Gastrocnemius medialis (tissue), 4 donors: ENCODE measurements at places on chromosomes 1 and 21.

- H3K4me3 ChIP-seq, result no peak overlapping the region
- no peaks in the 10 kb centered on the region for H3K27me3 ChIP-seq
- no peak for DNase-seq
- no peaks in the 10 kb centered on the region for H3K4me1 ChIP-seq
- no peaks in the 10 kb centered on the region for H3K36me3 ChIP-seq
- H3K27ac ChIP-seq, result no peak overlapping the region
Observed at GRCh38 chr1:36927826-36928225, 106.5 kb downstream of the GRIK3 start.

- no peak for DNase-seq
- no peaks in the 10 kb centered on the region for H3K27me3 ChIP-seq
- H3K36me3 ChIP-seq, result no peaks in the 10 kb centered on the region
- H3K27ac ChIP-seq, result peak overlapping the region; percentile 47
- no peak overlapping the region for H3K4me3 ChIP-seq
Observed at GRCh38 chr1:223772771-223773160, 60.4 kb downstream of the CAPN2 start.

DNA sequence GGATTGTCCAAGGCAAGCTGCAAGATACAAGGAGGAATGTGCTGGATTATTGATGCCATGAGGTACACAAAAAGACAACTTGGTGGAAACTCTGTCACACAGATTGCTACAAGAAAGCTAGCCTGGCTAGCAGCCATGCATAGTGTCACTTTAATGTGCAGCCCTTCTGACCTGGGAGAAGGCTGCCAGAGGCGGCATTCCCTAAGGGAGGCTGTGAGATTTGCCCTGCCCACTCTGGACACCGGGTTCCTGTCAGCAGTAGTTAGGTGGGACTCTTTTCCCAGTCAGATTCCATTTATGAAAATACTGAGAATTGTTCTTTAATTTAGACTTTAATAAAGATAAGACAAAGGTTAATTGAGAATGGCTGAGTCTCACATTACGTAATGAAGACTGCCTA lies 47.8 kb upstream of the SYT6 start:
- H3K27me3 ChIP-seq, result no peaks in the 10 kb centered on the region
- H3K4me1 ChIP-seq, result no peaks in the 10 kb centered on the region
- no peak overlapping the region for H3K4me3 ChIP-seq
- H3K27ac ChIP-seq, result no peak overlapping the region
- no peak for DNase-seq
- no peaks in the 10 kb centered on the region for H3K36me3 ChIP-seq

GRCh38 chr1:10614377-10615225 lies 139.9 kb downstream of the PEX14 start:
- H3K4me1 ChIP-seq, result peaks cover 5% of the 10 kb centered on the region
- no peaks in the 10 kb centered on the region for H3K36me3 ChIP-seq
- no peak overlapping the region for H3K27ac ChIP-seq
- no peaks in the 10 kb centered on the region for H3K27me3 ChIP-seq

DNA sequence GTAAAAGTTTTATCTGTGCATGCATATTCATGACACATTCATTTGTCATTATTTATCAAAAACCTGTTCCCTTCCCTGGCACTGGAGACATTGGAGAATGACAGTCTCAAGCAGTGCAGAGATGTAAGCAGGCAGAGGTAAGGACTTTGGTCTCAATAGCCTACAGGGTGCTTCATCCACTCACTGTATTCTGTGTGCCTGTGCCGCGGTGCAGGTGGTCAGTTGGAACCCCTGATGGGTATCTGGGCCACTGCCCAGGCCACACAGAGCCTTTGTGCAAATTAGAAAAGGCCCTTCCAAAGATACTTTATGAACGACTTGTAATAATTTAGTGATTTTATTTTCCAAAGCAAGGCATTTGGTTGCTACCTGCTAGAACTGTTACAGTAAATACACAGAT lies 44.0 kb downstream of the CDC42 start:
- no peak overlapping the region for H3K27ac ChIP-seq
- DNase-seq, result no peak
- no peak overlapping the region for H3K4me3 ChIP-seq
- H3K27me3 ChIP-seq, result no peaks in the 10 kb centered on the region
- H3K36me3 ChIP-seq, result peaks cover 43% of the 10 kb centered on the region

- H3K4me1 ChIP-seq, result peaks cover 4% of the 10 kb centered on the region
- H3K27ac ChIP-seq, result no peak overlapping the region
- H3K36me3 ChIP-seq, result no peaks in the 10 kb centered on the region
Observed at GRCh38 chr1:23772049-23772853, 6.0 kb upstream of the PITHD1 start.
